ENCODE measurements at places on chromosomes 5 and 9.
A peak's percentile ranks its signal among the peaks of the same experiment; 100 is the strongest.

DNA sequence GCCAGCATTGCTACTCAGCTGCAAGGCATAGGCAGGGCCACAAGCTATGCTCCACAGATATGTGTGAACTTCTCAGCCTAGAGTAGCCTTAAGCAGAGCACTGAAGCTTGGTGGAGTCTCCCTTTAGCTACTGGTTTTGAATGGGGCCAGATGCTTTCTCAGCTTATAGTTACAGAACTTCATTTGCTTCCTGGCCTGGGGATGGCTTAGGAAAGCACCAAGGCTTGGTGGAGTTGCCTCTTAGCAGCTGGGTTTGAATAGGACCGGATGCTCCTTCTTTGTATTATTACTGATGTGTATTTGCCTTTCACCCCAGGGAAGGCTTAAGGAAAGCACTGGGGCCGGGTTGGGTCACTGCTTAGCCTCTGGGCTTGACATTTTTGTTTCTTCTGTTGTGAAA lies 497.8 kb upstream of the SEMA6A start:
- no peak for DNase-seq

DNA sequence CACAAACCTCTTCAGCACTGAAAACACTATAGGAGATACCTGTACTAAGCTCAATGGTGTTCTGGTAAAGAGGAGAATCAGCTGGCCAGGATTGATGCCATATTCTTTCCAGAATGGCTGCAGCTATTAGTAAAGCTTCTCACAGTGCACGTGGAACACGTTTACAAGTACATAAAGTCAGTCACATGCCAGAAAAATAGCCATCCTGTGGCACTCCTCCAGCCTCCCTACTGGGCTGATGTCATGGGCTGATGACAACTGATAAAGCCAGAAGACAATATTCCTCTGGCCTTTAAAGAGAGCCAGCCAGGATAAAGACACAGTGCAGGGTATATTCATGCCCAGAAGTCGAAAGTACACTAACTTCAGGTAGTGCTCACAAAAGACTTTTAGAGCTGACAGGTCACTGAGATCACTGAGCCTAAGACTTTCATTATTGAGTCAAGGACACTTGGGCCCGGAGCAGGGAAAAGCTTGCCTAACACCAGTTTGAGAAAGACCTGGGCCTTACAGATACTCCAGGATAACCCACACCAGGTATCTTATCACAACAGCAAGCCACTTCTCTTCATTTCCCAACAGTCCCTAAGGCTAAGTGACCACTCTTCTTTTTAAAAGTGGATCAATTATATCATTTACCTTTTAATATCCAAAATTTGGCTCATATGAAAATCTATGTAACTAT lies 29.4 kb downstream of the ABITRAM start:
- DNase-seq: no peak

GRCh38 chr5:33828626-33829308 lies 63.0 kb downstream of the ADAMTS12 start:
- DNase-seq: peak; percentile 97

GRCh38 chr9:86141843-86142242 lies 42.5 kb upstream of the GOLM1 start:
- no peak for DNase-seq

- DNase-seq: no peak
Observed at GRCh38 chr5:34485768-34486030, 170.4 kb upstream of the RAI14 start.

- no peak for DNase-seq
Observed at GRCh38 chr5:122480146-122480545, 168.1 kb downstream of the SNCAIP start.

DNA sequence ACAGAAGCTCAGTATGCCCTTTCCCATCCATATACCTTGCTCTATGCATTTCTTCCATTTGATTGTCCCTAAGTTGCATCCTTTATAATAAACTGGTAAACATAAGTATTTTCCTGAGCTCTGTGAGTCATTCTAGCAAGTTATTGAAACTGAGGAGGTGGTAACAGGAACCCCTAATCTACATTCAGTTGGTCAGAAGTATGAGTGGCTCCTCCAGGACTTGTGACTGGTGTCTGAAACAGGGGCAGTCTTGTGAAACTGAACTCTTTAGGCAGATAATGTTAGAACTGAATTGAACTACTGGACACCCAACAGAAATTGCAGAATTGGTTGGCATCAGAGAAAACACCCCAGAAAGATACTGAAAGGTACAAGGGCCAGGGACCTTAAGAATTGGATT lies 133.1 kb upstream of the POU5F2 start:
- no peak for DNase-seq

DNA sequence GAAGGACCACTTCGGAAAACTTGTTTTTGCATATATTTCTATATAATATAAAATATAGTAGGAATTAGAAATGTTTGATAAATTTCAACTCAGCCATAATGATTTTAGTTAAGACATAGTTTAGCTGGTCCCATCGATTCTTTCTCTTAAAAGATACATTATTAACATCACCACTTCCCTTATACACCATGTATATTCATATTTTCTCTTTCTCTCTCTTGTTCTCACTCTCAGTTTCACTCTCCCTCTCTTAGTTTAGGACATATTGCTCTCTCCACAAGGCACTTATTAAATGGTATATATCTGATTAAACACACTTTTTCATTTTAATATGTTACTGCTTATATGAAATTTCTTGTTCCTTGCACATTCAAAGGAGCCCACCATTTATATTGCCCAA lies 90.1 kb upstream of the RASEF start:
- DNase-seq: no peak

- DNase-seq: no peak
Observed at GRCh38 chr5:31273631-31274378, 80.3 kb downstream of the CDH6 start.

DNA sequence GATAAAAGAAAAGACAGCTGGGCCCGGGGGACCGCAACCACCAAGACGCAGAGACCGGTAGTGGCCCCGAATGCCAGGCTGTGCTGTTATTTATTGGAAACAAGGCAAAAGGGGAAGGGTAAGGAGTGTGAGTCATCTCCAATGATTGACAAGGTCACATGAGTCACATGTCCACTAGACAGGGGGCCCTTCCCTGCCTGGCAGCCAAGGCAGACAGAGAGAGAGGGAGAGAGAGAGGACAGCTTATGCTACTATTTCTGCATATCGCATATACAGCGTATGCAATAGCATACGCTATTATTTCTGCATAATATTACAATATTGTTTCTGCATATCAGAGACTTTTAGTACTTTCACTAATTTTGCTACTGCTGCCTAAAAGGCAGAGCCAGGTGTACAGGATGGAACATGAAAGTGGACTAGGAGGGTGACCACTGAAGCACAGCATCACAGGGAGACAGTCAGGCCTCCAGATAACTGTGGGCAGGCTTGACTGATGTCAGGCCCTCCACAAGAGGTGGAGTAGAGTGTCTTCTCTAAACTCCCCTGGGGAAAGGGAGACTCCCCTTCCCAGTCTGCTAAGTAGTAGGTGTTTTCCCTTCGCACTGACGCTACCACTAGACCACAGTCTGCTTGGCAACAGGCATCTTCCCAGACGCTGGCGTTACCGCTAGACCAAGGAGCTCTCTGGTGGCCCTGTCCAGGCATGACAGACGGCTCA lies 50.3 kb downstream of the RFX3 start:
- DNase-seq: no peak

DNA sequence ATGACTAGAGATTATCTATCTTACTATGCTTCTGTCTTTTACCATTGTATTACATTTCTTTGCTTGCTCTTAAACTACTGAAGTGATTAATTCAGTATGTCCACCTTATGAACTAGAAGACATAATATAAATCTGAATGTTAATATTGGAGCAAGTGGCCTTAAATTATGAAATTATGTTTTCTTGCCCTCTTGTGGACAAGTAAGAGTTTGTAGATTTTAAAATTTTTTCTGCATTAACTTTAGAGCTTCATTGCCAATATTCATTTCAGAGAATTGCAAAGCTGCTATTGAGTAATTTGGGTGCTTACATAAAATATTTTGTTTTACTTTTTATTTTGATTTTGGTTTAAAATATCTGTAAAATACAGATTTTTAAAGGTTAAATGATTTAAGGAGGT lies 55.3 kb downstream of the RANBP17 start:
- DNase-seq: no peak

- no peak for DNase-seq
Observed at GRCh38 chr5:156361436-156362109, 34.6 kb downstream of the SGCD start.

DNA sequence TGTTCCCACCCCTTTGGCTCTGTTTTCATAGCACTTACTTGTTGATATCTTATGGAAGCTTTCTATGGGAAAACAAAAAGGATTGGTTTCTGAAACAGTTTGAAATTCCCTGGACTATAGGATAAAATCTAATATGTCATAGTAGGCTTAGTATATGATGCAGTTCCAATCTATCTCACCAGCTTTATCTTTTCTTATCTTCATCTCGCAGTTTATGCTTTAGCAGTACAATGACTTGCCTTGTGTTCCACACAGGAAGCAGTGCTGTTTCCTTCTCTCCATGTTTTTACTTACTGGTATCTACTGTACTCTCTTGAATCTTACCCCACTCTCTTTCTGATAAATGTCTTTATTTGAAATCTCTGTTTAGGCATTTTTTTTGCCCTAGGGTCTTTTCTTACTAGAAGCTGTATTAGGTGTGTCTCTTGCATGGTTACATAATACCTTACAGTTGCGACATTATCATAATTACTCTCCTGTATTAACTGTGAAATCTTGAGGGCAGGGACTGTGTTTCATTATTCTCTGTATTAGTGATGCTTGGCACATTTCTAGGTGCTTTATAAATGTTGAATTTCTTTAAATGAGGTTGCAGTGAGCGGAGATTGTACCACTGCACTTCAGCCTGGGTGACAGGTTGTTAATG lies 76.3 kb downstream of the FOCAD start:
- DNase-seq: no peak

GRCh38 chr5:126446498-126447224 lies 23.5 kb downstream of the GRAMD2B start:
- DNase-seq: no peak

- no peak for DNase-seq
Observed at GRCh38 chr5:10471677-10472076, 30.0 kb downstream of the ROPN1L start.

- DNase-seq: no peak
Observed at GRCh38 chr9:121354762-121355161, 15.3 kb downstream of the STOM start.

DNA sequence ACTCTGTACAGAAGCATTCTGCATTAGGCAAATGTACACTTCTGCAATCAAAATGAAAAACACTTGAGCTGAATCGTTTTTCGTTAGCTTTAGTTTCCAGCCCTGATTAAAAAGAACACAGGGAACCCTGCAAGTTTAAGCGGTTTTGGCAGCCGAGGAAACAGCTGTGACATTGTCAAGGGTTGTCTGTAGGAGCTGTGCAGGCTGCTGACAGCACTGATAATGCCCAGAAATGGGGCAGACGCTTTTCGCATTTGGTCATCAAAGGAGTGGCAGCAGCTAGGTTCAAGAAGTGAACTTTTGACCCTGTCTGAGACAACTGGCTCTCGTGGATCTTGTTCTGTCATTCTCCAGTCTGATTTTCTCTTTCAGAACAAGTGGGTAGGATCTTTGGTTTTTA lies 165.6 kb upstream of the CCDC152 start:
- peak; percentile 44 for DNase-seq

DNA sequence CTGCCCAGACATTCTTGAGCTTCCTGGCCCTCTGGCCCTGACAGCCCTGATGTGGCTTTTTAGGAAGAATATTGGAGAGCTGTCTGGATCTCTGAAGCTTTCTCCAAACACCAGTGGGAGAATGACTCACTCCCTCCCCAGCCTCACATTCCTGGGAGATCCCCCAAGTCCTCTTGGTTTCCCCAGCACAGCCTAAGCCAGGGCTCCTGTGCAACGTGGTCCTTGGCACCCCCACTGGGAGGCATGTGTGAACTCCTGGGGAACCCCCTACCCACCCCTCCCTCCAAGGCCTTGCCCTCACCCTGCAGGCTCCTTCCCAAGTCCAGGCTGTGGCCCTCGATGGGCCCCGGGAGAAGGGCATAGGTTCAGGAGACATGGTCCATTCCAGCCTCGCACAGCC lies 12.7 kb downstream of the GLIPR2 start:
- DNase-seq: no peak

- DNase-seq: no peak
Observed at GRCh38 chr5:112116371-112116770, 302.7 kb downstream of the EPB41L4A start.

GRCh38 chr5:160466889-160467554 lies 45.4 kb downstream of the PTTG1 start:
- no peak for DNase-seq

- no peak for DNase-seq
Observed at GRCh38 chr9:123417289-123418051, 61.5 kb downstream of the CRB2 start.

- peak; percentile 22 for DNase-seq
Observed at GRCh38 chr5:96503501-96504236, 70.6 kb upstream of the PCSK1 start.

- no peak for DNase-seq
Observed at GRCh38 chr5:57538341-57538955, 55.8 kb upstream of the ACTBL2 start.

GRCh38 chr5:141605523-141606277 lies 13.1 kb downstream of the DIAPH1 start:
- no peak for DNase-seq

DNA sequence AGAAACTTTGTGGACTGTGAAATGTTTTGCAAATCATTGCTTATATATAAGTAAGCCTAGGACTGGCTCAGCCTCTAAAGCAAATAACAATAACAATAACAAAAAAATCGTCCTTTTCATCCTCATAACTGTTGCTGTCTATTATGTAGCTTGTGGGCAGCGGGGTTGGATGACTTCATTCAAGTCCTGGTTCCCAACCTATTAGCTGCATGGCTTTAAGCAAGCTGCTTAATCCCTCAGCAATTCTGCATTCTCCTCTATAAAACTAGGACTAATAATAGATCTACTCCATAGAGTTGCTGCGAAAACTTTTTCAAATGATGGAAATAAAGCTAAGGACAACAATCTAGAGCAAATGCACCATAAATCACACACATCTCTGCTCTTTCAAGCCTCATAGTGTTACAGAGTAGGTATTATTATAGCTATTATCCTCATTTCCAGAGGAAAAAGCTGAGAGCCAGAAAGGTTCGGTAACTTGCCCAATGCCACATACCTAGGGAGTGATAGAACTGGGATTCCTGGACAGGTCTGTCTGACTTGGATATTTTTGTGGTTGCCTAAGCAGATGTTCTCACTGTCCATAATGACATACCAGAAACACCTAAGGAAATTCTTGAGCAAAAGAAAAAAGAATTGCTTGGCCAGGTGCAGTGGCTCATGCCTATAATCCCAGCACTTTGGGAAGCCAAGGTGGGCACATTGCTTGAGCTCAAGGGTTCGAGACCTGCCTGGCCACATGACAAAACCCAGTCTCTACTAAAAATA lies 98.8 kb upstream of the ADRA1B start:
- DNase-seq: no peak
